Left renal pelvis (tissue), 4 donors: ENCODE measurements at places on chromosomes 3 and 15. TPM values are rescaled to one million over a fixed set of nuclear protein-coding genes. Genes with fewer than 3 reads are reported as not detected.
A peak's percentile ranks its signal among the peaks of the same experiment; 100 is the strongest.

DNA sequence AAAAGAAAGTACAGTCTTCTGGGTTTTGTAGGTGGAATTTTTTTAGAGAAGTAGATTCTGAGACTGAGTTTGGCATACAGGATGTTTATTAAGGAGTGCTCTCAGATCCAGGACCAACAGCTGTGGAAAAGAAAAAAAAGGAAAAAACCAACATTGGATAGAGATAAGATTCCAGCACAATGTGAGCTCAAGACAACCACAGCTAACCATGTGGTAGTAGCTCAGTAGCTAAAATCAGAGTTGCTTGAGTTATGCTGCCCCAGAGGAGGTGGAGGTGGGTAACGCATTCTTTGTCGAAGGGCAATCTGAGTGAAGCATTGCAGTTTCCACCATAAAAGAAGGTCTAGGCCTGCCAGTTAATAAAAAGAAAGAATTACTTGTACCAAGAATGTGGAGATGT, 904.3 kb downstream of the NSUN3 start:
- DNase-seq = no peak

DNA sequence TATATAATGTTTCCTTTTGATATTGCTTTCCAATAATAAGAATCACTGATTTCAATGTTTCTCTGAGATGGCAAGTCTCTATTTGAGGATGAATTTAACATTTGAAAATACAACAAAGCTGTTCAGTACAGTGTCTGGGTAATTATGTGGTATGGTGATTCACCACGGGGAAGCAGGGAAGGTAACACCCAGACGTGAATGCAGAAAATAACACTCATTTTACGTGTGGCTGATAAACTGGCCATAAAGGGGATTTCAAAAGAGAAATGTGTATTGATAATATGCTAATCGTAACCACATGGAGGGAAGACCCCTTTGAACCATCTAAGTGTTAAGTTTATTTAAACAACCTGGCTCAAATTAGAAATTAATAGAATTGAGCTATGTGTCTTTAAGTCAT, 344.6 kb downstream of the GRM7 start:
- no peak for DNase-seq

SCAANT1 gene
- polyA plus RNA-seq = 1.7 TPM

PSTPIP1 gene
- 1.2 TPM for polyA plus RNA-seq

ATP10A gene
- 4.9 TPM for polyA plus RNA-seq

- DNase-seq = no peak
Observed at GRCh38 chr3:192038726-192039125, 577.8 kb downstream of the PYDC2 start.

- peak; percentile 44 for DNase-seq
Observed at GRCh38 chr3:136194409-136195257, 1.5 kb downstream of the MSL2 start.

GRCh38 chr3:24725514-24726255, 231.0 kb upstream of the THRB start:
- no peak for DNase-seq
